Activated CD4-positive, alpha-beta T cell treated with anti-CD3 and anti-CD28 coated beads for 1 hour (primary cell): ENCODE measurements at places on chromosomes 11 and 22.

DNA sequence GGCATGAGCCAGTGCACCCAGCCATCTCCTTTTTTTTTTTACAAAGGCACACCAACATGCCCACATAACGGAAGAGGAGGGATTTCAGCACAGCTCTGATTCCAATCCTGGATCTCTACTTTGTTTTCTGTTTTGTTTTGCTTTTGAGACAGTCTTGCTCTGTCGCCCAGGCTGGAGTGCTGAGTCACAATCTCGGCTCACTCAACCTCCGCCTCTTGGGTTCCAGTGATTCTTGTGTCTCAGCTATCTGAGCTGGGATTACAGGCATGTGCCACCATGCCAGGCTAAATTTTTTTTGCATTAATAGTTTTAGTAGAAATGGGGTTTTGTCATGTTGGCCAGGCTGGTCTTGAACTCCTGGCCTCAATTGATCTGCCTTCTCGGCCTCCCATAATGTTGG, 28.1 kb downstream of the VSTM5 start:
- DNase-seq = no peak

- DNase-seq = no peak
Measured at GRCh38 chr22:31019191-31019930, 50.3 kb downstream of the TUG1 start.

- DNase-seq = no peak
Measured at GRCh38 chr11:12013781-12014180, 5.4 kb upstream of the DKK3 start.

GRCh38 chr22:48444320-48445112, 1383.2 kb downstream of the BRD1 start:
- no peak for DNase-seq

GRCh38 chr11:115618428-115618827, 114.2 kb upstream of the CADM1 start:
- no peak for DNase-seq

- DNase-seq = no peak
Measured at GRCh38 chr11:103881584-103881983, 154.9 kb upstream of the DDI1 start.

- no peak for DNase-seq
Measured at GRCh38 chr11:101840704-101841103, 74.1 kb upstream of the CEP126 start.

- DNase-seq = no peak
Measured at GRCh38 chr11:45051621-45052020, 94.8 kb upstream of the PRDM11 start.

DNA sequence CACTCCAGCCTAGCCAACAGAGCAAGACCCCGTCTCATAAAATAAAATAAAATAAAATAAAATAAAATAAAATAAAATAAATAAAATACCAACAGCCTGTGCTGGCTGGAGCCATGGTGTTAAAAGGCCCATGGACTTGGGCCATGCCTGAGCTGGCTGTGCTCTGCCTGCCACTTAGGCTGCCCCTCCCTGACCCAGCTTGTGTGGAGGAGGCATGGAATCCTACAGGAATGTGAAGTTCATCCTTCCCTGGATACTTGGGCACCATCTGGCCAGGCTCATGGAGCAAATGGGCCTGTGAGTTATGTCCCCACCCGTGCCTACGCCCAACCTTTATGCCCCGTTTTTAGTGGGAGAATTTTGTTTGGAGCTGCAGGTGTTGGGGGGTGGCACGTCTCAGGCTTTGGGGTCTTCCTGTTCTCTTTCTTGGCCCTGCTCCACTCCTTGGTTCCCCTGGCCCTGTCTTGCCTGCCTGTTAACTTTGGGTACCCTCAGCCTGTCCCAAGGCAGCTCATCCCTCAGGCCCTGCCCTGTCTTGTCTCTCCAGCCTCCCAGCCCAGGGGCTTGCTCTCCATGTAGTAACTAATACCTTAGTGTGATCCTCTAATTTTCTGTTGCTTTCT, 51.3 kb downstream of the BCR start:
- DNase-seq = no peak

DNA sequence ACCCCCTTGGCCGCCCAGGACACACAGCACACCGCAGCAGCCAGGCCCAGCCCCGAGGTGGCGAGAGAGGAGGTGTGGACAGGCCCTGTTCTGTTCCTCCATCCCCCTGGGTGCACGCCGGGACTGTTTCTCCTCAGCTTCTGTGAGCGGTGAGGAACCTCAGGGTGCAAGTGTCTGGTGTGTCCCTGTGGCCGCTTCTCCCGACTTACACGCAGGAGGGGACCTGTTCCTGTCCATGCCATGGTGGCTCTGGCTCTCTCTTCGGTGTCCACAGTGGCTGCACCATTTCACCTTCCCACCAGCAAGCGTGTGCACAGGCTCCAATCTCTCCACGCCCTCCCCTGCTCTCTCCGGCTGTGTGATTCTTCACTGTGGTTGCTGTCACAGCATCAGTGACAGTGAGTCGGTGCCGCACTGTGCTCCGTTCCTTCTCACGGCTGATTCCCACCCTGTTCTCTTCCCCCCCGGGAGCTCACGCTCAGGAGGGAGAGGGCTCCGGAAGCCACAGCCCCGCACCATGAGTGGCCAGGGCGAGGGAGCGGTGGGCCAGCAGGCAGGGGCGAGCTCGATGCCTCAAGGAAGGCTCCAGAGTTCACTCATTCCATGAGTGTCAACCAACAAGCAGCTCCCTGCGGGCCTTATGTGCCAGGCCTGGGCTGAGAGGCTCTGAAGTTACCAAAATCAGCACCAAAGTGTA, 18.6 kb upstream of the WNT7B start:
- DNase-seq = no peak

GRCh38 chr11:114216796-114217180, 79.4 kb upstream of the NNMT start:
- no peak for DNase-seq

- no peak for DNase-seq
Measured at GRCh38 chr11:85961930-85962363, 106.8 kb downstream of the CCDC83 start.

DNA sequence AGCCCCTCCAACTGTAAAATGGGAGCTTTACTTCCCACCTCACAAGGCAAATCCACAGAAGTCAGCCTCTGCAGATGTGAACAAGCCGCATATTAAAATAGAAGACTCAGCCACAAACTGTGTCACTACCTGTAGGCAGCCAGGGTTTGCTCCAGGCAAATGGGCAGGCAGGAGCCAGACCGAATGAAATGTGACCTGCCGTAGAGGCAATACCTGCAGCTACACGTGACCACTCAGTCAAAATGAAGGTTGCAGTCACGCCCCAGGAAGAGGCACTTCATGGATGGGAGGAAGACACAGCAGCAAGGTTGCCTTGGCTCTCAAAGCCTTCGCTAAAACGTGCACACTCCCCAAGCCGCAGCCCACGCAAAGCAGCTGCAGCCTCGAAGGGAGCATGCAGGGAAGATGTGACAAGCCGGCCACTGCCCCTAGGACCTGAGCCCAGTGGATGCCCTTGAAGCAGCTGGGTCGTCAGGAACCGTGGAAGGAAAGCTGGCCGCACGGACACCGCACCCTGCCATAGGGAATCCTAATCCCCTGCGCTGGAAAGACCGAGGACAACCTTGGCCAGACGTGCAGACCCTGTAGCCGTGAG, 53.1 kb downstream of the SHANK2 start:
- no peak for DNase-seq

DNA sequence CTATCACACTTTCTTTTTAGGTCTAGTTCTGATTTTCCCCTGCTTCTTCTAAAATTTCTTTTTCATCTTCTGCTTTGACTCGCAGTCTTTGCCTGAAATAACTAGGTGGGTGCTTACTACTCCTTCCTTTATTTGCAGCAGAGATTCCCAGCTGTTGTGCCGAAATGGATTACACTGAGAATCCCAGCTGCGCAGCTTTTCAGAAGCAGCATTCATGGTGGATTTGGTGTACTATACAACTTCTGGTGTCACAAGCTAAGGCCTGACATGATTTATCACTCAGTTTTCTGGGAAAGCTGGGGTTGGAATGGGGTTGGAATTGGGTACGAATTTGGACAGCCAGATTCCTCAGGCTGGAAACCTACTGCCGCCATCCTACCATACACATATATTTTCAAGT, 6.0 kb upstream of the XKR3 start:
- no peak for DNase-seq

DNA sequence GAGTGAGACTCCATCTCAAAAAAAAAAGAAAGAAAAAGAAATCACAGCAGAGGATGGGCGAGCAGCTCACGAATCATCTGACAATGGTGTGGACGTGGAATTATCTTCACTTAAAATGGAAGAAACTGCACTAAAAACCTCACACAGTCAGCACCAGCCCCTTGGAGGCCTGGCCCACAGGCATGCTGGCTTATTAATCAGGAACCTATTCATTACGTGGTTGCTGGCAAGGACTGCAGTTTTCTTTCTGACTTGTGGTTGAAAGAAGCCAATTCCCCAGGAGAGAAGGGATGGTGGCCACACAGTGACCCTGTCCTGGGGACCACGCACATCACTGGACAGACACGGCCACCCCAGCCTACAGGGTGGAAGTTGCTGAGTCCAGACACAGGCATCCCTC, 401.1 kb downstream of the CTTN start:
- no peak for DNase-seq

GRCh38 chr11:9719566-9720289, 55.9 kb downstream of the SWAP70 start:
- no peak for DNase-seq

DNA sequence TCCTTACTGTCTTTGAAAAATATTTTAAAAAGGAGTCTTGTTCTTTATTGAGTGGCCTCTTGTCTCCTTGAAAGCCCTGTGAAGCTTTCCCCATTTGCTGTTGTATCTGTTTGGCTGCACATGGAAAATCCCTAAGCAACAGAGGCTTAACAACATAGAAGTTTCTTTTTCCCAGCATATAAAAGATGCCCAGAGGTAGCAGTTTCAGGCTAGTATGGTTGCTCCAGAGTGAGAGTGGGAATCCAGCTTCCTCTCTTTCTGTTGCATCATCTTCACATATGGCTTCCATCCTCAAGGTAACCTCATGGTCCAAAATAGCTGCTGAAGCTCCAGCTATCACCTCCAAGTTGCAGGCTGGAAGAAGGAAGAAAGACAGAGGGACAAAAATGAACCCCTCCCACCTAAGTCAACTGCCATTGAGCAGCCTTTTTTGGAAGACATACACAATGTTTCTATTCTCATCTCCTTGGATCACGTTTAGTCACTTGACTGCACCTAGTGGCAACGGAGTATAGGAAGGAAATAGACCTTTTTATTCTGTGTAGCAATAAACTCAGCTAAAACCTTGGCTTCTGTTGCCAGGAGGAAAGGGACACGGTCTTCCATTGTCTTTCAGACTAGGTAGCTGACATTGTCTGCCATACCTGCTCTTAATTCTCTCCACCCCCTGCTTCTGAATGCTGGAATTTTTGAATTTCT, 5.3 kb downstream of the CSF2RB start:
- DNase-seq = no peak

DNA sequence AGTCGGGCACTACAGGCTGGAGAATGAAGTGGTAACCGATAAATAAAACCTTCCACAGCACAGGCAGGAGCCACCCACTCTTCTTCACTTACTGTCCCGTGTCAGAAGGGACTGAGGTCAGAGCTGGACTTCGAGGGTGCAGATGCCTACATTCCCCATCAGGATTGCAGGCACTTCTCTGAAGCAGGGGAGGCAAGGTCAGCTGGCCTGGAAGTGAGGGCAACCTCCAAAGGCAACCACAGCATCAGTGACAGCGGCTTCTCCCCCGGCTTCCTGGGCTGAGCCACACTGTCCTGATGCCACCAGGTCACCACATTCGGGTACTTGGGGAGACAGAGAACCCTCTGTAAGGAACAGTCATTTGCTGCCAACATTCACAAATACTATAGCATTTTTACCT, 22.7 kb downstream of the TCIRG1 start:
- no peak for DNase-seq

DNA sequence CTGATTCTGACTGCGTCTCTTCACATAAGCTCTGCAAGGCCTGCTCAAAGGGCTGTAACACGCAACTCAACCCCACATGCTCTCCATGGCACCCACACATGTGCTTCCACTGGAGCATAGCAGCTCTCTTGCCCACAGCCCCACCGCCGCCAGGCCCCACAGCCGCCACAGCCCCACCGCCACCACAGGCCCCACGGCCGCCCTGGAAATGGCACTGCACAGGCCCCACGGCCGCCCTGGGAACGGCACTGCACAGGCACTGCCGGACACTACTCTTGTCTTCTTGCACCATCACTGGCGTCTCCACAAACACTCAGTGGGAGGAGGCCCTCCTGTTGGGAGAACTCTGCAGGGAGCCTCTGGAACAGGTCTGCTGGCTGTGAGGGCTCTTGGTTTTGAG, 8.6 kb downstream of the MOB2 start:
- no peak for DNase-seq

DNA sequence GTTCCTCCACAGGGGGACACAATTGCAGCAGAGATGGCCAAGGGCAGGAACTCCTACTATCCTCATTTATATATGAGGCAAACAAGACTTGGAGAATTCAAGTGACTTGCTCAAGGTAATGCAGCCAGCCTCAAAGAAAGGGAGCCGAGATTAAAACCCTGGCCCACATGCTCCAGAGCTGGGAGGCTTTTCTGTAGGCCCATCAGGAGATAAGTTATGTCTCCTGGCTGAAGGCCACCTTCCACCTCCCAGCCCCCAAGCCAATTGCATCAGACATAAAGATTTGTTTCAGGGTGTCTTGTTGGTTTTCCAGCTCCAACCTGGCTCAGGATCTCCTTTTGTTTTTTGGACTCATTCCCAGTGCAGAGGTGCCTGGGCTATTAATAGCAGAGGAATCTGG, 59.5 kb downstream of the SMIM38 start:
- DNase-seq = no peak

GRCh38 chr11:72525466-72525865, 91.1 kb upstream of the CLPB start:
- DNase-seq = no peak

GRCh38 chr11:35484435-35484834, 41.0 kb downstream of the PAMR1 start:
- DNase-seq = no peak
